ENCODE measurements at places on chromosomes 5 and 9.

GRCh38 chr5:85388770-85389169, 1004.1 kb upstream of the EDIL3 start:
- no peak for DNase-seq

GRCh38 chr5:10441992-10442435, 335 bp downstream of the ROPN1L start:
- DNase-seq = no peak

- DNase-seq = no peak
Observed at GRCh38 chr9:82651474-82651873, 411.5 kb downstream of the RASEF start.

- no peak for DNase-seq
Observed at GRCh38 chr5:98786191-98786853, 12.9 kb downstream of the RGMB start.

DNA sequence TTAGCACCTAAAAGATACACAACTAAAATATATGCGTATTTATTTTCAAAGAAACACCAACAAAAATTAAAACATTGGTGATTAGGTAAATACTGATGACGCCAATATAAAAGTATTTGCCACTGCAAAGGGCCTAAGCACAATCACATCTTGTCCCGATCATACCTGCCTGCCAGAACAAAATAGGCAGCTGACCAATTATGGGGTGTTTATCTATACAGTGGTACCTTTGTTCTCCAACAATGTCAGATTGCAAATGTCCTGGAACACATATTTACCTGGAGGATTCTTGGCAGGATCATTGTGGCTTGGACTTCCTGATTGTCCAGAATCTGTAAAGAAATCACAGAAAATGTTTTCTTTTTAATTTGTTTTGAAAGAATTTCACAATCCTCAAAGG, 134.5 kb downstream of the NFIB start:
- no peak for DNase-seq

- DNase-seq = no peak
Observed at GRCh38 chr9:34190996-34191892, 12.4 kb downstream of the UBAP1 start.

DNA sequence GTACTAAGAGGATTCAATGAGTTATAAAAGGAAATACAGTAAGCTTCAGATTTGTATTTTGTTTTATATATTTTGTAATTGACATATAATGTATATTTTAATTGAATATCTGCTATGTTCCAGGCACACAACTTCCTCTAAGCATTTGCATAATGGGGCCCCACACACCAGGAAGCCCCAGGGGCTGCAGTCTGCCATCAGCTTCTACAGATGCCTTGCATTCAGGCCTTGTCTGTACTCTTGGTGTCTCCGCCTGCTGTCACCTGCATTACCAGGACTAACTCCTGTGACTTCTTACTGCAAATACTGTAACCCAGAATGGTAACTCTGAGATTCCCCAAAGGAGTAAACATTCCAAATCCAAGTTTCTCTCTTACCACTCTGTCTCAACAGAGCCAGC, 20.6 kb downstream of the ARL15 start:
- no peak for DNase-seq

DNA sequence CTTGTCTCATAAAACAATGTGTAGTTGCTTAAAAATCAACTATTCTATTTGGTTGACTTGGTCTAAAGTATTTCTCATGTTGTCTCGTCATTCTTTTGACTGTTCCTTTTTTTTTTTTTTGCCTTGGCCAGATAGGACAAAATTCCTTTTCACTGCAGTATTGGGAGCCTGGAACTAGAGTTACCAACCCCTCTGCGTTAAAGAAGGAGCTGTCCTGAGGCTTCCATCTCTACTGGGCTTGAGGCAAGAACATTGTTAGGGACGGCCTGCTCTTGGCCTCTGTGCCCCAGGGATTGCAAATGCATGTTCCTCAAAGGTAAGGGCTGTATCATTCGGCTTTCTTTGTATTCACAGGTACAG, 1.4 kb upstream of the NPR2 start:
- no peak for DNase-seq

- peak; percentile 89 for DNase-seq
Observed at GRCh38 chr5:159100025-159100781, 487 bp upstream of the EBF1 start.

- no peak for DNase-seq
Observed at GRCh38 chr9:120663380-120663779, 50.9 kb downstream of the MEGF9 start.

DNA sequence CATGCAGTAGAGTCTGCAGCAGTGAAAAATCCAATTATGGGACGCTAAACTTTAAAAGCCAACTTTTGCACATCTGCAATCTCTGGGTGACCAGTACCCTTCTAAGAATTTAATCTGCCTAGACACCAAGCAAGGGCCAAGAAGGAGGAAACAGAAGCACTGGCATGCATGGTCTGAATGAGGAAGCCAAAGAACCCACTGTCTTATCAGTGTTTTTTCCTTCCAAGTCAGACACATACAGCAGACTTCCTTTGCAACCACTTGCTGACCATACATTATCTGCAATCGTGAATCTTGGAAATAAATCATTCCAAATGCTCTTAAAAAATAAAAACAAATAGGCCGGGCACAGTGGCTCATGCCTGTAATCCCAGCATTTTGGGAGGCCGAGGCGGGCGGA, 65.9 kb downstream of the DEPDC1B start:
- no peak for DNase-seq

GRCh38 chr5:149528281-149529060, 22.8 kb downstream of the CSNK1A1 start:
- no peak for DNase-seq

GRCh38 chr5:101687349-101687985, 608.6 kb downstream of the SLCO4C1 start:
- DNase-seq = no peak

GRCh38 chr9:98236901-98237487, 18.5 kb downstream of the TBC1D2 start:
- DNase-seq = no peak

GRCh38 chr5:55483885-55484284, 50.9 kb downstream of the PLPP1 start:
- no peak for DNase-seq

DNA sequence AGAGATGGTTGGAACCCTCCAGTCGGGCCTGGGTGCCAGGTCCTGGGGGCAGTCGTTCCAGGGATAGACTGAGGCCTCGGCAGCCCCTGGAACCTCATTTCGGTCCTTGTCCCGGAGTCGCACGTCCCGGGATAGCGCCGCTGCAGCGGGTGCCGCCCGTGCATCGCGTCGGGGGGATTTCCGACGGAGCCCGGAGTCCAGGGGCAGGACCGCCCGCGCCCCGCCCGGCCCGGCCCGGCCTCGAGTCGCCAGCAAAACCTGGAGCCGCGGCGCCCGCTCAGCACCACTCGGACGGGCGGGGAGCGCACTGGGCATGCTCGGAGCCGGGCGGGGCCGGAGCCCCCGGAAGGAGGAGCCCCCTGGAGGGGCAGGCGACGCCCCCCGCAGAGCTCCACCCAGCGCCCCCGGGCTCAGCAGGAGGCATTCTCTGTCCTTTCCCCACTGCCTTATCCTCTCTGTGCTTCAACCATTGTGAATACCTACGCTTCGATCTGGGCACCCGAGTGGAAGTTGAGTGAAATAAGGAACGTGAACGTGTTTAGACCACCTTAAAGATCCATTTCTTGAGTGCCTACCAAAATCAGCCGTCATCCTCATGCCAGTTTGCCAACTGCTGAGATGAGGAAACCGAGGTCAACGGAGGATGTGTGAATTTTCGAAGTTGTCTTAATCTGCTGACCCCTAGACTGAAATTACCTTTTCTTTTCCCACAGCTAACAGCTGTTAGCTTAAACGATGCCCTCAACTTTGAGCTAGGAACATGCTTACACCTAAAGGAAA, 1.7 kb upstream of the PTPN3 start:
- no peak for DNase-seq

DNA sequence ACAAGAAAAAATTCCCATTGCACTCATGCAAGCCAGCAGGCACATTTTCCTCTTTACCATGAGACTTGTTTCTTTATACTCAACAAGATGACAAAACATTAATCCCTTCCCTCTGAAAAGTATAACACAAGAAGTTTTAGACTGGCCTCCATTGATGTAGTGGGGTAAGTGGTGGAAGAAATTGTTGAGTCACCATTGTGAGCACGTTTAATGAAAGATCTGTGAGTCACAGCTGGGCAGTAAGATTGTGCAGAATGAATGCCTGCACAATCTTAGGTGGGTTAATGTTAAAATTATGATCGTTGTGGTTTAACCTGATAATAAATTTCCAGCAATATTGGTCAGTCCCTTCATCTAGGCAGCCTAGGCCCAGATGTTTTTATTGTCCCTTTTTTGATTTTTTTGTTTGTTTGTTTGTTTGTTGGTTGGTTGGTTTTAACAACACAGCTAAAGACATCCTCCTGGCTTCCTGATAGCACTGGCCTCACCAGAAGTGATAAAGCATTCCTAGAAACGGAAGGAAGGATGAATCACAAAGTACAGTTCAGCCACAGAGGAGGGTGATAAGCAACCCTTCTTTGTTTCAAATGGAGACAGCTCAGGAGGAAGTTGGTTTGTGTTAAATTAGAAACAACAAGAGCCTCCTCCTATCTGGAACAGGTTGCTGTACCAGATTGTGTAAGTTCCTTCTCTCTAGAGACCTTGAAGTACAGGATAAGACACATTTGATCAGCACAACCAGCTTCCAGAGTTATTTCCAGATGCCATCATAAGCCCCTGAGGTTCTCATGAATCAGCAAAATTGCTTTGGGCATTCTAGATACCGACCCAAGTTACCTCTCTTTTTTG, 40.3 kb downstream of the SLC24A2 start:
- DNase-seq = no peak

GRCh38 chr9:129498451-129499384, 122.2 kb downstream of the C9orf50 start:
- DNase-seq = no peak

DNA sequence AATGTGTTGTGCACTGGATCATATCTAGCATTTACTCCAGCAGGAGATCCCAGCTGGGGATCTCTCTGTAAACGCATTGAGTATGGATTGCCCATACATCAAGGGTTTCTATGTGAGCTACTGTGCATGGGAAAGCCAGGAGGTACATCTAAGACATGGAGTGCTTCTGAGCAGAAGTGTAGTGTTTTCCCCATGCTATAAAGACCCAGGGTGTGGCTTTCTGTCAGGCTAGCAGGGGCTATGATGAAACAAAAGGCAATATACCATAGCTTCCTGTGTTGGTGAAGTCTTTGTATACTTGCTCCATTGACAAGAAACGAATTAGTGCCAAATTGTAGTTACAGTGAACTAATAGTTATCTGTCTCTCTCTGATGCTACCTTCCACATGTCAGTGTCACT, 329.3 kb upstream of the TLE4 start:
- DNase-seq = no peak

DNA sequence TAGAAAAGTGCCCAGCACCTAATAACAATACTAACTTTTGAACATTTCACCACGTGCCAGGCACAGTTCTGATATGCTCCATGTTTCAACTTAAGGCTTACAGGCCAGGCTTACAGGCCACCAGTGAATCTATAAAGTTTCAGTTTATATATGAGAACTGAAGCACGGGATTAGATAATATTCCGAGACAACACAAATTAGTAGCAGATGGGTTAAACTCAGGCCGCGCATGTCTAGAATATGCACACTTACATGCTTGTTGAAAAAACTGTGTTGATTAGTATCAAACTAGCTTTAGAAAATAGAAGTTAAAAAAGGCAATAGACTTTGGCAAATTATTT, 587.9 kb downstream of the MTRR start:
- DNase-seq = no peak

Data from NCI-H187 (cell line).